Activated CD8-positive, alpha-beta T cell treated with anti-CD3 and anti-CD28 coated beads, Interleukin-2, amount 10 ng/mL, durations not matched to agents 7 days and 5 days (primary cell): ENCODE measurements at places on chromosomes 3 and 15. TPM values are rescaled to one million over a fixed set of nuclear protein-coding genes. Genes with fewer than 3 reads are reported as not detected.

STRA6 gene
- total RNA-seq: not detected

AQP9 gene
- total RNA-seq: not detected

DNA sequence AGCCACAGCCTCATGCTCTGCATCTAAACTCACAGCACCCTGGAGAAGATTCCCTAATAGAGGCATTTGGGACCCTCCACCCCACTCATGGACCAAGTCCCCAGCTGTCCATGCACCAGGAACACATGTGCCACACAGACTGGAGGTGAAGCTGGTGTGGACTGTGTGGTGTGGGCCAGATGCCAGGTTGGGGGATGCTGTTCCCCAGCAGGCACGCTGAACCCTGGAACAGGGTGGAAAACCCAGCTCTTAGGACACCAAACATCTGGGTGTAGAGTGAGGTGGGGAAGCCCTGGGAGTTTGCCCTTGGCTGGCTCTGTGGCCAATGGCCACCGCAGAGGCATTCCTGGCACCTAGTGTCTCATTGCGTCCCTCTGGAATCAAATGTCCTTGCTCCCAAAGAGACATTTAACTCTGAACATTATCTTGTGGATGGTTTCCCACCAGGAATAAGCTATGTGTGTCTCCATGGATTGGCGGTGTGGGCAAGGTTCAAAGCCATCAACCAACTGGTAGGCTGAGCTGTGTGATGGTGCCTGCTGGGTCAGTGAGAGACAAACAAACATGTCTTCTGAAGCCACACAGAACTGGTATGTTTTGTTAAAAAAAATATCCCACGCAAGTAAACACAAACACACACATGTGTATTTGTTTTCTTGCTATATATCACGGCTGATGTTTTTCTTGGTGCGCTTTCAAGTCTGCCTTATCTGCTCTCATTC lies 65.0 kb downstream of the EXOG start:
- H3K27ac ChIP-seq: no peak overlapping the region
- no peaks in the 10 kb centered on the region for H3K36me3 ChIP-seq
- H3K4me3 ChIP-seq: no peak overlapping the region
- no peak for DNase-seq
- H3K4me1 ChIP-seq: no peaks in the 10 kb centered on the region

- H3K36me3 ChIP-seq: no peaks in the 10 kb centered on the region
- no peak overlapping the region for H3K4me3 ChIP-seq
Observed at GRCh38 chr3:151003029-151003767, 30.7 kb upstream of the CLRN1 start.

DNA sequence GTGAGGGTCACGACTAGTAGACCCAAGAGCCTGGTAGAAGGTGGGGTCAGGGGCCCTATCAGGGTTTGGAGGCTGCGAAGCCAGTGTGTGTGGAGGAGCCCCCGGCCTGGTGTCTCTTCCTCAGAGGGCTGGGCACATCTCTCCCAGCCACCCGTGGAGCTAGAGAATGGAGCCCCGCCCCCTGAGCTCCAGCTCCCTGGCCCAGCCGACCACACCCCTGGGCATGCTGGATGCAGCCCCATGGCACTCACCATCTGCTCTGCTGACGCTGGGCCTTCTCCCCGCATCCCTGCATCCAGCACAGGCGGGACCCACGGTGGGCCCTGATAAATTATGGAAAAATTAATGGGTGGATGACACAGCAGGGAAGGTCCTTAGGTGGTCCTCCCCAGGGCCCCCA lies 17.5 kb downstream of the ANKRD63 start:
- no peaks in the 10 kb centered on the region for H3K36me3 ChIP-seq
- peaks cover 5% of the 10 kb centered on the region for H3K27me3 ChIP-seq
- DNase-seq: no peak

GRCh38 chr3:122745369-122746021 lies 48.1 kb downstream of the HSPBAP1 start:
- H3K36me3 ChIP-seq: peaks cover 16% of the 10 kb centered on the region
- DNase-seq: no peak
- no peak overlapping the region for H3K4me3 ChIP-seq
- H3K27ac ChIP-seq: no peak overlapping the region
